ENCODE measurements at places on chromosomes 1 and 21. TPM values are rescaled to one million over a fixed set of nuclear protein-coding genes. Genes with fewer than 3 reads are reported as not detected.

XCL1 gene
- total RNA-seq = 258 TPM

AGBL4 gene
- total RNA-seq = not detected

UFC1 gene
- total RNA-seq = 118 TPM

ACOT11 gene
- total RNA-seq = 0.37 TPM

CYP4A11 gene
- total RNA-seq = not detected

SLAMF6 gene
- total RNA-seq = 30.7 TPM

DNA sequence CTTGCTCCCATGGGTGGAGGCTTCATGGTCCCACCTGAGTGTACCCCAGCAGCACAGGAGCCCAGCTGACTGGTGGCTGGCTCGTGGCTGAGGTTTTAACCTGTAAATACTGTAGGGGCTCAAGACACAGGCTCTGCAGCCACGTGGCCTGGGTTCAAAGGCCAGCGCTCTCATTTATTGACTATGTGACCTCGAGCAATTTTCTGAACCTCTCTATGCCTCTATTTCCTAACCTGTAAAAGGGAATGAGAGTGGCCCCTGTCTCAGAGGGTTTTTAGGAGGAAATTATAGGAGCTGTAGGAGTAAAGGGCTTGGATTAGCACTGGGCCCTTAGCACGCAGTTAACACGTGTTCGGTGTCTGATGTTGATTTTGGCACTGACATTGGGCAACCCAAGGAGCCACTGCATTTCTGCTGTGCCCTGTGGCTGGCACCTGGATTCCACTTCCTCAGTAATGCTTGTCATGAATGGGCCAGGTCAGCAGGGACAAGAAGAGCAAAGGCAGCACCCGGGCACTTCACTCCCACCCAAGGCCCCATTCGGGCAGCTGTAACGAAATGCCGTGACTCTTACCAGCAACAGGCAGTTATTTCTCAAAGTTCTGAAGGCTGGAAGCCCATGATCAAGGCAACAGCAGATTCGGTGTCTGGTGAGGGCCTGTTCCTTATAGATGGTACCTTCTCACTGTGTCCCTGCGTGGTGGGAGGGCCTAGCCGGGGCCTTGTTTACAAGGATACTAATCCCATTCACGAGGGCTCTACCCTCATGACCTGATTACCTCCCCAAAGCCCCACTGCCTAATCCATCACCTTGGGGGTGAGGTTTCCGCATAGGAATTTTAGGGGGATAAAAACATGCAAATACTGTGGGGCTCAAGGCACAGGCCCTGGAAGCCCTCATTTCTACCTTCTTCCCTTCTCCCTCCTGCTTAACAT lies 25.2 kb downstream of the ARHGEF10L start:
- no peak for DNase-seq

DNA sequence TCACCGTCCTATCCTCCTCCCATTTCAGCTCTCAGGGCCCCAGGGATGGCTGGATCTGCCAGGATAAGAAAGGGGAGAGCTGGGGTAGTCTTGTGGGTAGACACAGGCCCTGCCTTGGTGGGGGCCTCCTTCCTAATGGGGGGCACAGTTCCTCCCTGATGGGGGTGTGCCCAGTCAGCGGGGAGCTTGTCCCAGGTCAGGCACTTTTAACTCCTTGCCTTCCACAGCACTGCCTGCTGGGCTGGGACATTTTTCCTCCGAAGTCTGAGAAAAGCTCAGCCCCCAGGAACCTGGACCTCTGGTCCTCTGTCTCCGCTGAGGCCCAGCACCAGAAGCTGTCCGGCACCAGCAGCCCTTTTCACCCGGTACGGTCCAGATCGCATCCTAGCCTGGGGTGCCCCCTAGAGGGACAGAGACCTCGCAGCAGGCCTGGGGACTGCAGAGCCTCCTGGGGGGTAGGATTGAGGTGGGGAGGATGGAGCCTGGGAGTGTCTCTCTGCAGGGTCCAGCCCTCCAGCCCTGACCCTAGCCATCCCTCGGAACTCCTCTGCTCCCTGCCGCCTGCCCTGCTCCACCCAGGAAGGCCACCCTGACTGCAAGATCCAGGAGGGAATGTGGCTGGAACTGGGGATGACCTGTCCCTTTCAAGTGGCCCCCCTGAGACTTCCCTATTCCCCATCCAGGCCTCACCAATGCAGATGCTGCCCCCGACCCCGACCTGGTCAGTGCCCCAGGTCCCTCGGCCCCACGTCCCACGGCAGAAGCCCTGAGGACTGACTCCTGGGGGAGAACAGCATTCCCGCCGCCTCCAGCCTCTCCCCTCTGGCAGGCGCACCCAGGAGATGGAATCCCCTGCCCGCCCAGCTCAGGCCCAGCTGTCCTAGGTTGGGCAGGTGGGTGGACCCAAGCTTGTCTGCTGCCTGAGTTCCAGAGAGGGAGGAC lies 12.0 kb downstream of the MIIP start:
- DNase-seq = no peak

- no peak for DNase-seq
These were observed 163.0 kb upstream of the IGSF21 start for GRCh38 chr1:17944646-17945045.

DNA sequence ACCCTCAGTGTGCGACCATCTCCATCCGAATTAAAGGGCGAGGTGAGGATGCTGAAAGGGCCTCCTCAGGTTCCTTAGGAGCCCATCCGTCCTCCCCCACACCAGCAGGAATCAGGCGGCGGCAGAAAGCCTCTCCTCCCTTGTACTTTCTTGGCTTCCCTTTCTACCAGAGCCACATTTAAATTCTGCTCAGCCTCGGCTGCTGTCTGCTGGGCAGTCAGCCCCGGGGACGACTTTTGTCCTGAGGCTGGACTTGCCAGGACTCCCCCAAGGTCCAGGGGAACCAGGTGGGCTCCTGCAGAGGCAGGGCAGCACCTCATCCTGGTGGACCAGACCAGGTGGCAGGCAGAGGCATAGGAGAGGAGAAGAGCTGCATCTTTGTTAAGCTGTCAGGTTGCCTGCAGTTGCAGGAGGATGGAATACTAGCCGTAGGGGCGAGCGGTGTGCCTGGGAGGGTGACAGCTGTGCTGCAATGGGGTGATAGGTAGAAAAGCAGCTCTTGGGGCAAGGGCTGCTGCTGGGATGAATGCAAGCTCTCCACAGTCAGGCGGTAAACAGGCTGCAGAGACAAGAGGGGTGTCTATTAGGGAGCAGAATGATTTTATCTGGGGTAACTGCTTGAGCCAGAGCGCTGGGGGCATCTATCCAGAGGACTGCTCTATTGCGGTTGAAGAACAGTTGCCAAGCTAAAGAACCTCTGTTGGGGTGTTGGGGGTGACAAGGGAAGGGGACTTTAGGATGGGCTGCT lies 46.2 kb upstream of the WASF2 start:
- DNase-seq = no peak

GRCh38 chr1:206082831-206083695 lies 30.1 kb downstream of the RHEX start:
- no peak for DNase-seq

- no peak for DNase-seq
These were observed 12.8 kb downstream of the NT5C1A start for GRCh38 chr1:39659110-39659509.

DNA sequence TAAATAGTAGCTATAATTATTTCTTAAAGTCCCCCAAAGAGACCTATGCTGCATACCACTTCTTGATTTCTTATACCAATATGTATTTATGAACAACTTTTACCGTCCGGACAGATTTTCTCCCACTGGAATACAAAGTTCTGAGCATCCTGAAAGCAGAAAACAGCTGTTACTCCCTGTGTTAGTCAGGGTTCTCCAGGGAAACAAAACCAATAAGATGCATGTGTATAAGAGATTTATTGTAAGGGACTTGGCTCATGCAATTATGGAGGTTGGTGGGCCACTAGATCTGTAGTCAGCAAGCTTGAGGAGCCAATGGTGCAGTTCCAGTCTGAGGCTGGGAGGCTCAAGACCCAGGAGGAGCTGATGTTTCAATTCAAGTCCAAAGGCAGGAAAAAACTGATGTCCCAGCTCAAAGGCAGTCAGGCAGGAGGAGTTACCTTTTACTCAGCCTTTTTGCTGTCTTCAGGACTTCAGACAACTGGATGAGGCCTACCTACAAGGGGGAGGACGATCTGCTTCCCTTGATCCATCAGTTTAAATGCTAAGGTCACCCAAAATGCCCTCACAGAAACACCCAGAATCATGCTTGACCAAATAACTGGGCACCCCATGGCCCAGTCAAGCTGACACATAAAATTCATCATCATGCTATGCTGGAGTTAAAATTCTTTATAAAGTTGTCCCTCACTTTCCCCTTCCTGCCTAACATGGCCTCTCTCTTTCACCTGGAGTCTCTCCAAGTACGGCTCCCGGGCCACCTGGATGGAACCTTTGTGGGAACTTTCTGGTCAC lies 24.3 kb upstream of the ATF3 start:
- no peak for DNase-seq

DNA sequence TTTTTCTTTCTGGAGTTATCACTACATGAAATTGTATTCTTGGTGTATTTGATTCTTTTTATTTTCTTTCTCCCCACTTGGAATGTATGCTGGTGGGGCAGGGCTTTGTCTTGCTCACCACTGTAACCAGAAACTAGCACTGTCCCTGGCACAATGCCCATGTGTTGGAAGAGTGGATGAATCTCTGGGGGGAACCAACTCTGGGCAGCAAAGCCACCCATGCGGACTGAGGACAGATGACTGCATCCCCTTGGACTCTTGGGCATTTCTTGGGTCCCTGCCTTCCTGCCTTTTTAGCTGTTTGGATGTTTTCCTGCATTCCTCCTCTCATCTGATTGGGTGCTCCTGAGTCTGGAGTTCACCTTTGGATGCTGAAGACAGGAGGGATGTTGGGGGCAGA lies 6.1 kb downstream of the CYP4B1 start:
- DNase-seq = no peak

GRCh38 chr1:158425027-158425426 lies 1.0 kb downstream of the OR10K2 start:
- DNase-seq = no peak

GRCh38 chr1:42938645-42939615 lies 19.7 kb downstream of the SLC2A1 start:
- DNase-seq = no peak

- no peak for DNase-seq
These were observed 228.9 kb downstream of the TNR start for GRCh38 chr1:175514387-175514953.

DNA sequence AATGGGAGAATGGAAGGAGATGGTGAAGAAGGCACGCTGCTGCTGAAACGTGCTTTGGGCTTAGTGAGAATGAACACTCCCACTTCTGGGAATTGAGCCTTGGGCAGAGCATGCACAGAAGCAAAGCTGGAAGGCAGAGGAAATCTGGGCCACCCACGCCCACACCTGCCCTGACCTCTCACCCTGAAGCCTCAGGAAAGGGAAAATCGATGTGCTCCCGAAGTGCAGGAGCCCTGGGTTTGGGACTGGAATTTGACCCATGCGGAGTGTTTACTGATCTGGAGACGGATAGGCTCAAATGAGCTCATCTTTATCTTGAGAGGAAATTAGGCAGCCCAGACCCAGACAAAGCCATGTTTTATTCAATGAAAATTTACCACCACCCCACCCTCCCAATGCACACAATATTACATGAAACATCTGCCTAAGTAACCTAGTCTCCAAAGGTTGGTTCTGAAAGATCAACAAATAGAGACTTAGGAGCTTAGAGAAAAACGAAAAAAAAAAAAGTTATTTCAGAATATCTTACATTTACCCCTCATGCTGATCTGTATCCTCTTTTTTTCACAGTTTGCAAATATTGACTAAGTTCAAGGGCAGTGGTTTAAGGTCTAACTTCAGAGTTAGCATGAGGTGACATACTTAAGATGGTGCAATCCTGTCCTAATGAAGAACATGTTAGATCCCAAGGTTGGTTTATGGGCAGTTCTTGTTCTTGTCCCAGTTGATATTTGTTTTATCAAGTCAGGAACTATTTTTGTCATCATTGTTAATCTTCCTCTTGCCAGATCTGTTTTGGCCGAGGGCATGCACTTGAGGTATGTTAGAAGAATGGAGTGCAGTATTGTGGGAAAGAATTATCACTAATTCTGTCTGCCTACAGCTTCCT lies 63.0 kb downstream of the PROX1 start:
- no peak for DNase-seq

DNA sequence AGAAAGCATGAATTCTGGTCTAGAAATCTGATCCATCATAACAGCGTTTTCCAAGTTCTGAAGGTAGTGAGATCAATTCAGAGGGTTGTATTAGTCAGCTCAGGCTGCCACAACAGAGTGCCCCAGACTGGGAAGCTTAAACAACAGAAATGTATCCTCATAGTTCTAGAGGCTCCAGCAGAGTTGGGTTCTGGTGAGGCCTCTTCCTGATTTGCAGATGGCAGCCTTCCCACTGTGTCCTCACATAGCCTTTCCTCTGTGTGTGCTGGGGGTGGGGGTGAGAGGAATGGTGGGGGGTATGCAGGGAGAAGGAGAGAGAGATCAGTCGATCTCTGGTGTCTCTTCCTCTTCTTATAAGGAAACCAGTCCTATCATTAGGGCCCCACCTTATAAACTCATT lies 15.1 kb downstream of the ZBTB8B start:
- no peak for DNase-seq

DNA sequence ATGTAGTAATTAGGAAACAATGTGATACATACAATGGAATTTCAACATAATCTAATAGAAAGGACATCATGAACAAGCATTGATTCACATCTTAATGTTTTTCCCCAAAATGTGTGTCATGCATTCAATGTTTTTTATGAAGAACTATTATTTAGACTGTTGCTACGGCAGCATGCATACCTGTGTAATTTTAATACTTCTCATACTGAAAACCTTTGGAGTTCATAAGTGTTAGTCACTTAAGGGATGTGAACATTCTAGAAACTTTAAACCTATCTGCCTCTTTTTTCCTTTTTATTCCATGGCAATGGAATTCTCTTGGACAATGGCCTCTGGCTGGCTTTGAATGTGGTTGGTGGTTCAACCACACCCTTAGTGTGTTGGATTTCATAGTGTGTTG lies 48.6 kb downstream of the TMPRSS15 start:
- DNase-seq = no peak

DNA sequence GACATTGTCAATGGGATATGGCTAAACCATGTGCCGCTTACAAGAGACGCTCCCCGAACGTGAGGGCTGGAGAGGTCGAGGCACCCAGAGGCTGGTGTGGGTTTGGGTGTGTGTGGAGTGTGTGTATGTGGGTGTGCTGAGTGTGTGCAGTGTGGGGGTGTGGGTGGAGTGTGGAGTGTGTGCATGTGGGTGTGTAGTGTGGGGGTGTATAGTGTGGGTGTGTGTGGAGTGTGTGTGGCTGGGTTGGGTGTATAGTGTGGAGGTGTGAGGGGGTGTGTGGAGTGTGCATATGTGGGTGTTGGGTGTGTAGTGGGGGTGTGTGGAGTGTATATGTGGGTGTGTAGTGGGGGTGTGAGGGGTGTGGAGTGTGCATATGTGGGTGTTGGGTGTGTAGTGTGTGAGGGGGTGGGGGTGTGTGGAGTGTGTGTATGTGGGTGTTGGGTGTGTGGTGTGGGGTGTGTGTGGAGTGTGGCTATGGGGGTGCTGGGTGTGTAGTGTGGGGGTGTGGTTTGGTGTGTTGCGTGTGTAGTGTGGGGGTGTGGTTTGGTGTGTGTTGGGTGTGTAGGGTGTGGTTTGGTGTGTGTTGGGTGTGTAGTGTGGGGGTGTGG lies 42.2 kb downstream of the SLC19A1 start:
- DNase-seq = no peak

- no peak for DNase-seq
These were observed 43.7 kb downstream of the NIBAN1 start for GRCh38 chr1:184930645-184931044.

GRCh38 chr1:186996816-186997215 lies 168.1 kb downstream of the PLA2G4A start:
- no peak for DNase-seq

- DNase-seq = no peak
These were observed 15.3 kb upstream of the ZSWIM5 start for GRCh38 chr1:45221716-45222115.
